ENCODE measurements at places on chromosomes 12 and 14.

GRCh38 chr12:94458877-94459727, 565 bp downstream of the CEP83 start:
- no peak for DNase-seq

GRCh38 chr12:98594050-98594835, 757 bp downstream of the SLC25A3 start:
- DNase-seq: peak; percentile 14

GRCh38 chr12:78085542-78086182, 255.0 kb downstream of the NAV3 start:
- DNase-seq: no peak

DNA sequence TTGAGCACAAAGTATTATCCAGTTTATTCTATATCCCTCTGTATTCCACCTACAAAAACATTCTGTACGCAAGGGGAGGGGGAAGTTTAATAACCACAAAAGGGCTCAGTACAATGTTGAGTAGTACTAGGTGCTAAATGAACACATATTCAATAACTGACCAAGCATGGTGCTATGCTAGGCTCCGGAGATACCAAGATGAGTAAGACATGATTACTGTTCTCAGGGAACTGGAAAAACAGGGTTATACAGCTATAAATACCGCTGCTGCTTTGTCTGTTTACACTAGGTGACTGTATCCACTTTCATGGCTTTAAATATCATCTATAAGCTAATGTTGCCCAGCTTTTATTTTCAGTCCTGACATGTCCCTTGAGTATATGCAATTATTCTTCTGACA, 135.8 kb downstream of the INSM2 start:
- DNase-seq: no peak

- DNase-seq: no peak
Observed at GRCh38 chr12:46264057-46264456, 4.8 kb downstream of the SLC38A1 start.

GRCh38 chr14:61860294-61860918, 98.2 kb downstream of the SNAPC1 start:
- DNase-seq: peak; percentile 54

- DNase-seq: peak; percentile 16
Observed at GRCh38 chr14:23182372-23183157, 895 bp downstream of the SLC7A8 start.

- no peak for DNase-seq
Observed at GRCh38 chr12:91920276-91920675, 225.4 kb downstream of the BTG1 start.

GRCh38 chr14:56580221-56580711, 668 bp downstream of the TMEM260 start:
- DNase-seq: no peak

DNA sequence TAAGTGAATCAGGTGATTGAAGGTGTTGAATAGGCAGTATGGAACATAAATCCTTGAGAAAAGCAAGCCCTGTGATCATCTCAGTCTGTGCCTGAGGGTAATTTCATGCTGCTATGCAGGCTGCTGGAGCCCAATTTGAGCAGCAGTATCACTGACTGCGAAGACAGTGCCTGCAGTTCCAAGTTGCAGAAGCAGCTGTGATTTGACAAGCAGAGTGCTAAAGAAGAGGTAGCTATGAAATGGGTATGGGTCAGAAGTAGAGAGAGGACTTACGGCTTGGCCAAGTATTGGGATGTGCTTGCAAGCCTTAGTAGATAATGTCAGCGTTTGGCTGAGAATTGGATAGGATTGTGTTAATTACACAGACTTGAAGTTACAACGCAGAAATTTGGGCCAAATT, 22.5 kb downstream of the PIK3C2G start:
- DNase-seq: no peak

DNA sequence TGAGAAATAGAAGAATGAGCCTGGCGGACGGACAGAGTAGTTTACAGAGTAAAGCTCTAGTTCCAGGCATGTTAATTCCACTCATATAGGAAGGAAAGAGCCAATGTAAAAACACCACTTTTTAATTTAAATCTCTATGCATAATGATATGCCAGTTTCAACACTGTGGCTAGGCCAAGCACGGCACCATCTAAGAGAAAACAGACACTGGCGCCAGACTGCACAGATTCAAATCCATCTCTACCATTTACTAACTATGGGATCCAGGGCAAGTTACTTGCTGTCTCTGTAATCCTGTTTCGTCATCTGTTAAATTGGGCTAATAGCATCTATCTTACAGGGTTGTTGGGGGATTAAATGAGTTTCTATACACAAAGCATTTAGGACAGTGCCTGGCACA, 27.5 kb downstream of the RMST start:
- no peak for DNase-seq

DNA sequence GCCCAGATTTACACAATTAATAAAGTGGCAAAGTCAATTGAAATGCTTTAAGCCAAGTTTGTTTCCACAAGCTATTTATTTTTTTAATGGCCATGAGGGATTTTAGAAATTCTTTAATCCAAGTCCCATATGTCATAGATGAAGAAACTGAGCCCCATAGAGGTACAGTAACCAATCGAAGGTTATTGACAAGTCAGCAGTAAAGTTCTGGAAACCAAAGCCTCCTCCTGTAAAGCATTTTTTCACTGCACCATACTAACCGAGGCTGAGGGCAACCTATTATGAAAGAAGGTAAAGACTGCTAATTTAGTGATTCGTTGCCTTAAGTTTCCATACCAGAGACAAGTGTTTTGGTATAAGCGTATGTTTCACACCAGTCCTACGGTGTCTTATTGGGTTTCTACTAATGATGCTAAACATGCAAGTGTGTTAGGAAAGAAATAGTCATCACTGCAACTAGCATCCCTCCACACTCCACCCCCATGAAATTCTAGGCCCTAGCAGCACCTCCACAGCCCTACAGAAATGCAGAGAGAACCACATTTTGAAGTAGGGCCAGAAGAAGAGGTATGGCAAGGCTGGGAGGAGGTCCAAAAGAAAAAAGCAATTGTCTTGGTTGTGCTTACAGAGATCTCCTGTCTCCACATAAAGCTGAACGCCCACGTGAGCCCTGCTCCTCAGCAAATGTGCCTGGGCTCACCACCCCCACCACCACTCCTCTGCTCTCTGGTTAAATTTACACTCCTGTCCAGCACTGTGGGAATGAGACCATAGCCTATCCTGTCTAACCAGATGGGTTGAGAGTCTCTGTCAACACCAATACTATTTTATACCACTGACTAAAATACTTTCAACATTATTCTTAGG, 271.1 kb upstream of the G2E3 start:
- no peak for DNase-seq
